ENCODE measurements at places on chromosomes 4 and X. TPM values are rescaled to one million over a fixed set of nuclear protein-coding genes. Genes with fewer than 3 reads are reported as not detected.

Gene RAI2
- total RNA-seq: 9.1 TPM

Gene MMRN1
- total RNA-seq: 28.7 TPM

Gene TMEM35A
- total RNA-seq: 8.1 TPM

Gene SPRY1
- total RNA-seq: 22.0 TPM

Gene FSTL5
- total RNA-seq: not detected

Gene SYN1
- total RNA-seq: 0.88 TPM

Gene CENPVL2
- total RNA-seq: not detected

Gene KLHL4
- 13.9 TPM for total RNA-seq

Gene SPANXN3
- not detected for total RNA-seq

Gene HSPA4L
- total RNA-seq: 6.9 TPM

Gene CXCL11
- 6.4 TPM for total RNA-seq

Gene EDA2R
- total RNA-seq: 7.6 TPM

Gene SHROOM3
- total RNA-seq: 9.5 TPM

Gene CXCL10
- 12.7 TPM for total RNA-seq

Gene KCNE5
- not detected for total RNA-seq

Gene CCDC110
- total RNA-seq: 0.41 TPM

Gene SLIT2
- total RNA-seq: 6.6 TPM

Gene SPANXB1
- not detected for total RNA-seq

Gene GPR50
- not detected for total RNA-seq

Gene GPC3
- total RNA-seq: not detected

Gene TAF9B
- 11.8 TPM for total RNA-seq

Gene MSX1
- 13.0 TPM for total RNA-seq

Gene HERC6
- 13.1 TPM for total RNA-seq

Gene FGD1
- 8.3 TPM for total RNA-seq

Gene ASB9
- 10.6 TPM for total RNA-seq

Gene TLR2
- total RNA-seq: 8.8 TPM

Gene GC
- not detected for total RNA-seq

Gene MAGEB17
- not detected for total RNA-seq

Gene XPNPEP2
- not detected for total RNA-seq

Gene KLF8
- 0.99 TPM for total RNA-seq

Gene GAGE12F
- not detected for total RNA-seq

Gene SERPINA7
- not detected for total RNA-seq

Gene SLC16A2
- total RNA-seq: 1.9 TPM

Gene SLC10A7
- total RNA-seq: 12.4 TPM

Gene TMSB15A
- 0.44 TPM for total RNA-seq

Gene ATOH1
- total RNA-seq: not detected

Gene SHOX
- not detected for total RNA-seq

Gene FAM241A
- total RNA-seq: 14.6 TPM

Gene PRRG1
- 38.4 TPM for total RNA-seq

Gene ATP2B3
- total RNA-seq: not detected
